ENCODE measurements at places on chromosomes 3 and 15.
A peak's percentile ranks its signal among the peaks of the same experiment; 100 is the strongest.

DNA sequence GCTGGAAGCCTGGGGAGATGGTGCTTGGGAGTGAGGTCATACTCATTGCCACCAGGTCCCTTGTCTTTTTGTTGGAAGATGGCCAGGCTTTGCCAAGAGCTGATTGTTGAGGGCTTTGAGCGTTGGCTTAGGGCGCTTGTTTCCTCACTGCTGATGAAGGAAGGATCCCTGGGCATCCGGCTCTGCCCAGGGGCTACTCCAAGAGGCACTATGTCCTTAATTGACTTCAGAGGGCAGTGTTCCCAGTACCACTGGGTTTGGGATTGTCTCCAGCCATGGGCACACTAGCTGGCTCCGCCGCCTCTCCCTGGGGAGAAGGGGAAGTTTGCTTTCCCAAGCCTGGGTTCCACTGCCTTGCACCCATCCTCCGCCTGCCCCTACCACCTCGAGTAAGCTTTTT is 57.2 kb upstream of the RGMA start:
- DNase-seq = no peak

GRCh38 chr3:189236352-189236751 is 64.6 kb downstream of the TPRG1 start:
- no peak for DNase-seq

GRCh38 chr3:62644493-62644892 is 230.7 kb downstream of the CADPS start:
- DNase-seq = no peak

- DNase-seq = no peak
These were observed 12.2 kb upstream of the TRANK1 start for GRCh38 chr3:36957063-36957462.

DNA sequence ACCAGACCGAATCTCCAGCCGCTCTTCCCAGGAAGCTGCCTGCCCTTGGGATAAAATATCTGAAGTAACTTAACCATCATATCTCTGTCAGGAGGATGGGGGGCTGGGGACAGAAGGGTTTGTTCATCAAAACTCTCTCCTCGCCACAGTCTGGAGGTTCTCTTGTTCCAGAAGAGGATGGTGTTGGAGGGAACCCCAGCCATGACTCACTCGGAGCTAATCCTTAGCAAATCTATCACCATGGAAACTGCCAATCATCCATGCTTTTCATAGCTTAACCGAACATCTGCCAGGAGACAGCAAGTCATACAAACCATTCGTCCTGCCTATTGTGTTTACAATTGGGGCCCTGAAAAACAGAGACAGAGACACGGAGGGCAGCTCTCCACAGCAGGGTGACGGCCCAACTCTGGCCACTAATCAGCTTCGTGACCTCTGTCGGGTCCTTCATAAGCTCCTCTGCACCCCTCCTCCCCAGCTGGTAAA is 73.8 kb upstream of the HEG1 start:
- peak; percentile 100 for DNase-seq

GRCh38 chr15:41801185-41801584 is 26.7 kb upstream of the JMJD7 start:
- DNase-seq = no peak

GRCh38 chr3:146470425-146470990 is 1.1 kb upstream of the PLSCR2 start:
- no peak for DNase-seq

DNA sequence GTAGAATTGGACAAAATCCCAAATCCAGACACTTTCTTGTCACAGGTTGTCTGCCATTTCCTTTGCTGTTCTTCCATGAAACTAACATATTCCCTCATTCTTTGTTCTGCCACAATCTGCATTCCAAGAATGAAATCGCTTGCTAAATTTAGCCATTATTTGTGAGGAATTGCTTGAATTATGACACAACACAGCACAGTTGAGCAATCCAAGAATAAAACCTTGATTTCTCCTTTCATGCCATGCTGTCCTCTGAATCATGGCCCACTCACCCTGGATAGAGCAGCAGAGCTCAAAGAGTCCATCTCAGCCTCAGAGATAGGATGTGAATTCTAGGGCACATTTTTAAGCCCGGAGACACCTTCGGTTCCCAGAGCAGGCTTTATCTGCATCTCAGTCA is 35.2 kb upstream of the GREM1 start:
- DNase-seq = peak; percentile 96

- no peak for DNase-seq
These were observed 142.3 kb downstream of the TLE3 start for GRCh38 chr15:69955240-69955894.

DNA sequence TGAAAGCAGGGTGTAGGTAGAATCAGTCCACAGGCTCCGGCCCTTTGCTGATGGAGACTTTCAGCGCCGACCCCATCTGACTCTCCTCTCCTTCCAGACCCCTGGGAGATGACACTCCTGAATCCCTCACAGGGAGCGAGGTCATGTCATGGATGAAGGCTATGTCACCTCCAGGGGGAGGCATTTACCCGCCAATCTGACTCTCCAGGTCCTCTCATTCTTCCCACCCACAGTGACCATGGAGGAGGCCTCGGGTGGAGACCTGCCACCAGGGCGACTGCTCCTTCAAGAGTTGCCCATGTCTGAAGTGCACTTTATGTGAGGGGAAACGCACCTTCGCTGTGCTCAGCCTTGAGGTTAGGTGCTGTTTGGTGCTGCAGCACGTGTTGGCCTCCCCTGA is 112.7 kb downstream of the KLF13 start:
- no peak for DNase-seq

- no peak for DNase-seq
These were observed 7.7 kb downstream of the SLC6A6 start for GRCh38 chr3:14410106-14410502.

DNA sequence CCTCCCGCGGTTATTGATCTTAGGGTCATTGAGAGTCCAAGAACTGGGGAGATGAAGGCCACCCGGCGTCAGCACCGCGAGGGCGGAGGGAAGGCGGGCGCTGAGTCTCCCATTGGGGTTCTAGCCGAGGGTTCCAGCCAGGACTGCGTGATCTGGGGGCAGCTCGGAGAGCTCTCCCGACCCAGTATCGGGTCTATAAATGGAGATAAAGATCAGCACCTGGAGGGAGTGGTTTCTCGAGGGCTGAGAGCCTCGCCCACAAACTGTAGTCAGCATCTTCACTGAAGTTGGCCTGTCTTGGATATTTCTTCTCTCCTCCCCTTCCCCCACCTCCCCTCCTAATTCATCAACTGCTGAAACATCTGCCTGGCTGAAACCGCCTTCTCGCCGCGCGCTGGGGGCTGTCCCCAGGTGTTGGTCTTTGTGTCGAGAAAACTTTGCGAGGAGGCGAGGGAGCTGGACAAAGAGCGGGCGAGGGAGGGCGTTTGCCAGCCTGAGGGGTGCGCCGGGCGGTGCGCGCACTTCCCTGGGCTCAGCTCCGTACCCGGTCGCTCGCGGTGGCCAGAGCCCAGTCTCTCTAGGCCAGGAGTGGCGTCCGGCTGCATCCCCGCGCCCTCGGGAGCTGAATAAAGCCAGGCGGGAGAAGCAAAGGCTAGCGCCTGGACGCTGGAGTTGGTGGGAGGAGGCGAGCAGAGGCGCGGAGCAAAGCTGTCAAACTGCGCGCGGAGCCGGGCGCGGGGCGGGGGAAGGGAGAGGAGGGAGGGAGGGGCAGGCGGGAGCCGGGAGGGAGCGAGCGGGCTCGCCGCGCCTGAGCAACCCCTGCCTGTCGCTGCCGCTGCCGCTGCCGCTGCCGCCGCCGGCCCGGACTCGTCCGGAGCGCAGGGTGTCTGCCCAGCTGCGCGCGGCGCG is at the start of gene ST8SIA2:
TSS of gene ST8SIA2 (plus strand) at position 811 of the 909 bp plus-strand sequence. CDS start 184 bp downstream, outside the sequence.
- DNase-seq = peak; percentile 40

DNA sequence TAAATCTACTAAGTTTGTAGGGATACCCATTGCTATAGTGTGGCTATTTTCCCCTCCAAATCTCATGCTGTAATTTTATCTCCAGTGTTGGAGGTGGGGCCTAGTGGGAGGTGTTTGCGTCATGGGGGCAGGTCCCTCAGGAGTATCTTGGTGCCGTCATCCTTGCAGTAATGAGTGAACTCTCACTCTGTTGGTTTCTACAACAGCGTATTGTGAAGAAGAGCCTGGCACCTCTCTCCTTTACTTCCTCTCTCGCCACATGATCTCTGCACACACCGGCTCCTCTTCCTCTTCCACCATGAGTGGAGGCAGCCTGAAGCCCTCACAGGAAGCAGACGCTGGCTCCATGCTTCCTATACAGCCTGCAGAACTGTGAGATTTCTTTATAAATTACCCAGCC is 34.0 kb upstream of the TRPM1 start:
- no peak for DNase-seq

DNA sequence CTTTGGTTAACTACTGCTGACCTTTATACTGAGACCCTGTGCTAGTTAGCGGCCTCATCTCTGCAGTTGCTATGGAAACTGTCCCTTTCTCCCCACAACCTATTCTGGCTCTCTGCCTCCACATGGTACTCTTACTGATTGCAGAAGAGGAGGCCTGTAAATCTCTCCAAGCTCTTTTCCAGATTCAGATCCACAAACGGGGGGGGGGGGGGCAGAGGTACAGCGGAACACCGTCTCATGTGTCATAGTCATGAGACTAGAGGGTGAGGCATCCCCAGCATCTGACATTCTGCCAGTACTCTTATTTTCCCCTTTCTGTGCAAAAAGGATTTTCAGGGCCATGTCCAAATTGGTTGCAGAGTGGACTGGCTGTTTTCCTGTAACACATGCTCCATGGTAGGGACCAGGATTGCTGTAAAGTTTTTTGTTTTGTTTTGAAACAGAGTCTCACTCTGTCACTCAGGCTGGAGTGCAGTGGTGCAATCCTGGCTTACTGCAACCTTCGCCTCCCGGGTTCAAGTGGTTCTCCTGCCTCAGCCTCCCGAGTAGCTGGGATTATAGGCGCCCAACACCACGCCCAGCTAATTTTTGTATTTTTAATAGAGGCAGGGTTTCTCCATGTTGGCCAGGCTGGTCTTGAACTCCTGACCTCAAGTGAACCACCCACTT is 8.3 kb upstream of the MAP1A start:
- peak; percentile 63 for DNase-seq

DNA sequence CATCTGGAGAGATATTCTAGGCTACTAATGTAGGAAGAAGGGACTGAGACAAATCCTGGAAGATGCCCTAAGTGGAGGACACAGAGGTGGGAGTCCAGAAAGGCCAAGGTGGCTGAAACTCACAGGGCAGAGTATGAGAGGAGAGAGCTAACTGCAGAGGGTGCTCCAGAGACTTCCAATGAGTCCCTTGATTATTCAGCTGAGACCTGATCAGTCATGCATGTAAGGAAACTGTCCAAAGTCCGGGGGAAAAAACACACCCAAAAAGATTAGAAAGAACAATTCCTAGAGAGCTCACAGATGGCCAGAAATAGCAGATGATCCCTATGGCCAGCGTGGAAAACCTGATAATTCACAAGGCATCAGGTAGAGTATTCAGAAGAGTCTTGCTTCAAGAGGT is 18.7 kb upstream of the FOXP1 start:
- DNase-seq = no peak

- no peak for DNase-seq
These were observed 88.0 kb downstream of the NUP210 start for GRCh38 chr3:13332158-13332557.
